ENCODE measurements at places on chromosomes 13 and 19.
A peak's percentile ranks its signal among the peaks of the same experiment; 100 is the strongest.

DNA sequence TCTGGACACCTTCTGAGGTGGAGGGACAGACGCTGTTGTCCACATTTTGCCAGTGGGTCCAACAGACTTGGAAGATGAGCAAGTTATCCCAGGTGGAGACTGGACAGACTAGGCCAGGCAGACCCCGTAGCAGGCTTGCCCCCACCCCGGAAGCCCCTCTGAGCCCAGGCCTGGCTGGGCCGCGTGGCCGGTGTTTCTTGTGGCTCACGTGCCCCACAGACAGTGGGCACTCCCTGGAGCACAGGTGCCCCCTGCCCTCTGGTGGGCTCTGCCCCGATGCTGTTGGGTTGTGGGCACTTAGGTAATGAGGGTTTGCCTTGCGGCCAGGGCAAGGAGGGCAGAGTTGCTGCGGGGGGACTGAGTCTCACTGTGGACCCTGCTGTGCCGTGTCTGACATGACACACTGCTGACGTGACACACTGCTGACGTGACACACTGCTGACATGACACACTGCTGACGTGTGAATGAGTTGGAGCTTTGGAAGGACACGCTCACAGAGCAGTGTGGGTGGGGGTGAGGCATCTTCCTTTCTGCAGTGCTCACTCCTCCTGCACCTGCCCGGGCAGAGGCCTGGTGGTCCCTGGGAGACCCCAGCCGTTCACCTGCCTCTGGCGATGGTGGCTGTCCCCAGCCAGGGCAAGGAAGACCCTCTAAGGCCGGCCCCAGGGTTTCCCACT lies 25.1 kb downstream of the DOT1L start:
- no peak for DNase-seq

GRCh38 chr13:106139377-106139776 lies 396.1 kb downstream of the EFNB2 start:
- DNase-seq: no peak

DNA sequence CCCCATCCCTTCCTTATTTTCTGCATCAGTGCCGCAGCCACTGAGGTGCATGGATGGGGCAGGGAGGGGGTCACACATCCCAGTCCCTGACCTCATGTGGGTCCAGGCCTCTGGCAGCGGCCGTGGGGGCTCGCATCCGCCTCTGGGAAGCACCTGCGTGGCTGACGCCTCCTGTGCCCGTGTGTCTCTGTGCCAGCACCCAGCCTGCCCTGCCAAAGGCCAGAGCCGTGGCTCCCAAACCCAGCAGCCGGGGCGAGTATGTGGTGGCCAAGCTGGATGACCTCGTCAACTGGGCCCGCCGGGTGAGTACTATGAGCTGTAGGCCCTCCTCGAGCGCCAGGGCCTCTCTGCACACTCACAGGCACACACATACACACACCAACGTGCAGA lies 4.9 kb downstream of the NDUFS7 start:
- no peak for DNase-seq

- DNase-seq: no peak
Measured at GRCh38 chr13:111909501-111909900, 157.4 kb upstream of the SOX1 start.

DNA sequence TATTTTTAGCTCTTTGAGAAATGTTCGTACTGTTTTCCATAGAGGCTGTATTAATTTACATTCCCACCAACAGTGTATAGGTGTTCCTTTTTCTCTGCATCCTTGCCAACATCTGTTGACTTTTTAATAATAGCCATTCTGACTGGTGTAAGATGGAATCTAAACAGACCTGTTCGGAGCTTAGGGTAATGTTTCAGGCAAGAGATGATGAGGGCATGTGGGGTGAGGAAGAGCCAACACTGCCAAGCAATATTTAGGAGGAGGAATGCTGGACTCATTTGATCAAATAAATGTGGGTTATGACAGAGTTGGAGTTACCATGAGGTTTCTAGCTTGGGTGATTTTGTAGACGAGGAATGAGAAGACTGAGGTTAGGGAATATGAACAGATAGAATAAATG lies 382.9 kb downstream of the KLF12 start:
- no peak for DNase-seq

- no peak for DNase-seq
Measured at GRCh38 chr13:65112531-65112941, 2117.6 kb downstream of the PCDH9 start.

DNA sequence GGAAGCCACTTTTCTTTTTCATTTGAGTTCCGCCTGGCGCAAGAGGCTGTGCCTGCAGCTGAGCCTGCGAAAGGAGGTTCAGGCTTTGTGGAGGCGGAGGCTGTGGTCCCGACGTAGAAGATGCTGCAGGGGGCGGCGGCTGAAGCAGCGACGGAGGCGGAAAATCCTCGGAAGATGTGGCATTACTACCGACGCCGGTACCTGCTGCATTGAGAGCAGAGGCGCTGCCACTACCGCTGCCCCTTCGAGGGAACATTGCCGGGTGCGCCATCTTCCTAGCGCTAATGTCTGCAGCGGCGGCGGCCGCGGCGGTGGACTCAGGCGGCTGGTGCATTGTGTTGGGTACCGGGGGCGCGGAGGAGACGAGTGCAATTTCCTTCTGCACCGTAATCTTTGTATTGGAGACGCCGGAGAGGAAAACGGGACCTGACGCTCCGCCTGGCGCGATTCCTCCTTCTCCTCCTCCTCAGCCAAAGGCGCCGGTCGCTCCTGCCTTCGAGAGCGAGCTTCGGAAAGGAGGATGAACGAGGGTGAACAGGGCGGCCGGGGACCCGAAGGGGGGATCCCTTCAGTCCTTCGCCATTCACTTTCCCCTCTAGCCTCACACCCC lies at the start of gene TSC22D1:
Gene TSC22D1, minus strand, starts transcription at position 590 of the 610 bp plus-strand sequence. Its CDS starts 256 bp downstream, at position 334.
- DNase-seq: peak; percentile 52

GRCh38 chr19:50833117-50833801 lies at the start of gene KLK15:
KLK15 (minus strand) TSS chr19:50833574; CDS start chr19:50831492, 2,082 bp downstream.
- DNase-seq: no peak

Data from kidney glomerular epithelial cell (primary cell).